Left cardiac atrium (tissue), 4 donors: ENCODE measurements at places on chromosomes 2 and 18.

GRCh38 chr2:144996225-144996795 lies 476.4 kb upstream of the ZEB2 start:
- no peak for DNase-seq

GRCh38 chr2:62826141-62826540 lies 120.6 kb downstream of the EHBP1 start:
- DNase-seq = no peak

DNA sequence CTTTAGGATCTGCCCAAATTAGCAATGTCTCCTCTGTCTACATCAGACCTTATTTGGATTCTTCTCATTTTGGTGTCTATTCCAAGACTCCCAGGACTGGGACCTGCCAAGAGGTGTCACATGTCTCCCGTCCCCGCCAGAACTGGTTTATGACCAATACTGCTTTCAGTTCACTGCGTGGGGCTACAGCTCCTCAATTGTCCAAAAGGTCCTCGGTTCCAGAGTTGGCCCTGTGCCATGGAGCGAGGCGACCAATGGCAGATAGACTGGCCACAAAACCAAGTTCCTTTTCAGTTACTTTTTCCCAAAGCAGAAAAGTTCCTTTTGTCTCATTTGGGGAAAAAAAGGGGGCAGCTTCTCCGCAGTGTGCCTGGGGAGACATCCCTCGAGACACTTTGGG lies 144.1 kb upstream of the ZNF236 start:
- peak; percentile 35 for DNase-seq

GRCh38 chr2:198220763-198221610 lies 416.6 kb downstream of the PLCL1 start:
- DNase-seq = no peak

DNA sequence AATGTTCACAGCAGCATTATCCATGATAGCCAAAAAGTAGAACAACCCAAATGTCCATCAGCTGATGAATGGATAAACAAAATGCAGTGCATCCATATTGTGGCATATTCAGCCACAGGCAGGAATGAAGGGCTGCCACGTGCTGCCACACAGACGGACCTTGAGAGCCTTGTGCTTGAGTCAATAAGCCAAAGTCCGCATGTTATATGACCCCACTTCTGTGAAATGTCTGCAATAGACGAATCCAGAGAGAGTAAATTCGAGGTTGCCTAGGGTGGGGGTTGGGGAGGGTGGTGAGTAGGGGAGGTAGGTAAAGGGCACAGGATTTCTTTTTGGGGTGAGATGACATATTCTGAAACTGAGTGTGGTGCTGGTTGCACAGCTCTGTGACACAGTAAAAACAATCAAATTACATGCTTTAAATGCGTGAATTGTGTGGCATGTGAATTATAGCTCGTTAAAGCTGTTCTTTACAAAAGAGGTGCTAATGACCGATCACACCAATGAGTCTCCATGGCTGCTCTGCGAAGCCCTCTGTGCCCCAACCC lies 38.9 kb upstream of the LDLRAD4 start:
- DNase-seq = no peak

DNA sequence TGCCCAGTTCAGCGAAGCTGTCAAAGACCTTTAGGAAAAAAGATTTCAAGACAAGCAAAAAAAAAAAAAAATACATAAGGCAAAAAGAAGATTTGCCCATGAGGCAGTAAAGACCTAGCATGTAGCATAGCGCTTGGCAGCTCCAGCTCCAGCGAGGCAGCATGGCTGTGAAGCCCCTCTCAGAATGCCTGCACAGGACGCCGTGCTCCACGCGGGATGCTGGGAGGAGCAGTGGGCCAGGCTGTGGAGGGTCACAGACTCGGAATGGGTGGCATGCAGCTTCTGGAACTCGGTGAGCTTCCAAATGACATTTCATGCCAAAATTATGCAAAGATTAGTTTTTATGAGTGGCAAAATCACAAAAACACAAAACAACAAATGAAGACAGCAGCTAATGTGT lies 267.3 kb downstream of the ZNF516 start:
- no peak for DNase-seq

DNA sequence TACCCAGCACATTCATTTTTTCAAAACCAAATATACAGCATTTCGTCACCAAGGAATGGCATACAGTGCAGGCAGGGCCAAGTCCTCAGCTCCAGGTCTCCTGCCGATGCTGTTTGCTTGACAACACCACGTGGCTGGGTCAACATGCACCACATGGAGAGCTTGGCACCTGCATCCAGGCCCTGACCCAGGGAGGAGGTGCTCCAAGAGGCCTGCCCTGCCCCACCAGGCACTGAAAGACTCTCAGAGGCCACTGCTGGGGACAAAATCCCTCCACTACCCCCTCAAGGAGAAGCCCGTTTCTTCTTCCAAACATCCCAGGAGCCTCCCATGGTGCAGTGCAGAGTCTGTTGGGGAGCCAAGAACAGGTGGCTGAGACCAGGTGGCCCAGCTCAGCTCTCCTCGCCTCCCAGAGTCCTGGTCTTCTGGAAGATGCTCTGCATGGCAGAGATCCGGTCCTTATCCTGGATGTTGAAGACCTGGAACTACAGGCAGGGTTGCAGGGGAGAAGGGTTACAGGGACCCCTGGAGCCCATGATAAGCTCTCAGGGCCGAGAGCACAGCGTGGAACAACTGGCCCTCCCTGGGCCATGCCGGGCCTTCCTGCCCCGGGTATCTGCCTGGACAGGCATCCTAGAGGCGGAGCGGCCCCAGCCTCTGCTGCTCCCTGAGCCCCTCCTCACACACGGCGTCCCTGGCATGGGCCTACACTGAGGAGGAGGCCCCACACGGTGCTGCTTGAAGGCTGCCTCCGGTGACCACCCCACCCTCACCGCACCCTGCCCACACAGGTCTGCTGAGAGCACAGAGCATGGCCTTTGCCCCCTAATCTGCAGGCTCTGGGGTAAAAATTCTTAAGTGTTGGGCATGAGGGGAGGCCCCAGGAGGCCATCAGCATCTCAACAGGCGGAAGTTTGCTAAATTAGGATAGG lies 9.0 kb downstream of the MAB21L4 start:
- DNase-seq = peak; percentile 14

GRCh38 chr18:45106331-45106774 lies 425.7 kb downstream of the SETBP1 start:
- DNase-seq = no peak

- peak; percentile 42 for DNase-seq
These were observed 14.3 kb downstream of the PLB1 start for GRCh38 chr2:28510184-28510583.

- no peak for DNase-seq
These were observed 122.9 kb upstream of the ZEB2 start for GRCh38 chr2:144642856-144643255.

DNA sequence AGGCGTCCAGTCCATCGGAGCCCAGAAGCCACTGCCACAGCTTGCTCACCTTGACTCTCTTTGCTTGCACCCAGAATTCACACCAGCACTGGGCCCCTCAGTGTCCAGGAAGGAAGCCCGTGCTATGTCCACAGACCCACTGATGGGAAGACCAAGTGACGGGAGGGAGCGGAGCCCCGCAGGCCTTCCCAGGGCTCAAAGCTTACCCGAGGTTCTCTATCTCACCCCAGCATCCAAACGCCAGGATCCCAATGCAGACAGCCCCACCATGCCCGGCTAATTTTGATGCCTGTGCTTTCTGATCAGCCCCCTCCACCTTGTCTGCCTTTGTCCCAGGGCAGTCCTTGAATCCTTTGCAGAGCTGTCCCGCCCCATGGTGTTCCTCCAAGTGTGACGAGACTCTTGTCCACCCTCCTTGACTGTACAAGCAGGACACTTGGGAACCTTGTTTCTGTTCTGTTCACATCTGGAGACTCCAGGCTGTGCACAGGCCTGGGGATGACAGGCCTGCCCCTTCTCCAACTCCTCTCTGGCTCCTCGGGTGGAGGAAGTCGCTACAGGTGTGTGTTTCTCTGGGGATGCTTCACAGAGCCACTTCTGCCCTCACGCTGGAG lies 12.0 kb downstream of the NPPC start:
- DNase-seq = no peak

- no peak for DNase-seq
These were observed 300.7 kb downstream of the NOL4 start for GRCh38 chr18:33923980-33924379.

DNA sequence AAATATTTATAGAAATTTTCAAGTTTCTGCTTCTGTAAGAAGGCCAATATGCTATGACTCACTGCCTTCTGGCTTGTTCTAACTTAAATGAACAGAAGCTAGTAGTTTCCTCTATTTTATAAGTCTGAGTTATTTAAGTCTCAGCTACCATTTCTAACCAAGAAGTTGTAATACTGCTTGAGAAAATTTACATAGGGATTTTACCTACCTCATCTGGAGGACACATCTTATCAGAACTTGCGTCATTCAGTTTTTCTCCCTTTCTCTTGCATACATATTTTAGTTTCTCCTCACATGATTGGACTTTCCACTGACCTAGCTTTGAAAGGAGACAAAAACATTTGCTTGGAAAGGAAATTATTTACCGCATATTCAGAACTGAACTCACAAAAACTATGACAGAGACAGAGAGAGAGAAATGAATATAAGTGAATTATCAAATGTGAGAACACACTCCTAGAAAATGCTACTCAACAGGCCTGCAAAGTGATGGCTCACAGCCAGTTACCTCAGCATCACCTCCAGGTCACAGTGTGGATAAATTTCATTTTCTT lies 81.1 kb upstream of the CD302 start:
- no peak for DNase-seq

DNA sequence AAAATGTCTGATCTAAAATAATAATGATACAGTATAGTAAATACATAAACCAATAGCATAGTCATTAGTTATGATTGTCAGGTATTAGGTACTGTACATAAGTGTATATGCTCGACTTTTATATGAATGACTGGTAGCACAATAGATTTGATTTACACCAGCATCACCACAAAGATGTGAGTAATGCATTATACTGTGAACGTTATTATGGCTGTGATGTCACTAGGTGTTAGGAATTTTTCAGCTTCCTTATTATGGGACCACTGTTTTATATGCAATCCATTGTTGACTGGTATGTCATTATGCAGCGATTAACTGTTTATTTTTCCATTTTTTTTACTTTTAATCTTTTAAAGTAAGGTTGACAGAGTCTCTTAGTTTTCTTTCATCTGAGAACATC lies 23.7 kb downstream of the ATP9B start:
- DNase-seq = no peak

GRCh38 chr2:31075941-31076590 lies 62.2 kb downstream of the GALNT14 start:
- no peak for DNase-seq

DNA sequence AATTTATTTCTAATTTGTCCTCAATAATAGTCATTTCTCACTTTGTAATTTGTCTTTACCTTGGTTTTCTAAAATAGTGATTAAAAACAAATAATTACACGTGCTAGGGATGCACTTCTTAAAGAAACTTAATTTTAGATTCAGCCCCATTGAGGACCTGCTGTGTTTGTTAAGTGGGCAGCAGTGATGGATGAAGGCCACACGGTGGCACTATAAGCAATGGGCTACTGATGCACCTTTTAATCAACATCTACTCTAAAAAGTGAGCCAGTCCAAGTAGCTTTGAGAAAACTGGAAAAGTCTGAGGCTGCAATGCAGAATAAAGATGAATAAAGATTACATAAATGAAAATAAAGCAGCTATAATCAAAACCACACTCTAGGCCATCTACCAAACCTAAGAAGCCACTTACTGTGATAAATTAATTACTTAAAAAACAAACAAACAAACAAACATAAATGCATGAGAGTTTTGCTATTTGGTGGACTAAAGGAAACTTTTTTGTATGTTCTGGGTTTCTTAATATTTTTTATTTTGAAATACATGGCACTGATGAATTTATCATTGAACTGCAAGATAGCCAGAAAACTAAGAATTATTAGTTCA lies 89.3 kb downstream of the PDE11A start:
- DNase-seq = no peak

GRCh38 chr18:22169889-22170420 lies 566 bp downstream of the GATA6 start:
- DNase-seq = peak; percentile 56

GRCh38 chr2:100818606-100819369 lies 1.2 kb upstream of the NPAS2 start:
- DNase-seq = peak; percentile 73

DNA sequence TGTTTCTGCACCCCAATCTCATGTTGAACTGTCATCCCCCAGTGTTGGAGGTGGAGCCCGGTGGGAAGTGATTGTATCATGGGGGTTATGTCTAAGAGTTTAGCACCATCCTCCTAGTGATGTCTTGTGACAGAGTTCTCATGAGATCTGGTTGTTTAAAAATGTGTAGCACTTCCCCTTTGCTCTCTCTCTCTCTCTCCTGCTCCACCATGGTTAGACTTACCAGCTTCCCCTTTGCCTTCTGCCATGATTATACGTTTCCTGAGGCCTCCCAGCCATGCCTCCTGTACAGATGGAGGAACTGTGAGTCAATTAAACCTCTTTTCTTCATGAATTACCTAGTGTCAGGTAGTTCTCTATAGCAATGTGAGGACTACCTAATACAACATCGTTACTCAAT lies 396.9 kb upstream of the LRATD1 start:
- no peak for DNase-seq

GRCh38 chr2:222892321-222892720 lies 31.5 kb downstream of the ACSL3 start:
- no peak for DNase-seq

DNA sequence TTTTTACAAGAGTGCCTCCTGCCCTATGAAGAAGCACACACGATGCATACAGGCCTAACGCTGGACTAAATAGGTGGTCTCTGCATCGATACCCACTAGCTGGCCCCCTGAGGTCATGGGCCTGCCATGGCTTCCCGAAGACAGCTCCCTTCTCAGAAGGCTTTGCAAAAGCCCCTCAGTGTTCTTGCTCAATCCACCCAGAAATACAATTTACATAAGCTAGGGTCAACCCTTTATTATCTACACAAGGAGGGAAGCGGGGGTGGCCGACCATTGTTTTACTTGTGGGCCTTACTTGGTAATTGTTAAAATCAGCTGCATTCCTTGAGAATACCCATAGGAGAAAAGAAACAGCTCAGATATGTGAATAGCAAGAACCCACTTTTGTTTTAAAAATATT lies 28.5 kb downstream of the UXS1 start:
- no peak for DNase-seq

DNA sequence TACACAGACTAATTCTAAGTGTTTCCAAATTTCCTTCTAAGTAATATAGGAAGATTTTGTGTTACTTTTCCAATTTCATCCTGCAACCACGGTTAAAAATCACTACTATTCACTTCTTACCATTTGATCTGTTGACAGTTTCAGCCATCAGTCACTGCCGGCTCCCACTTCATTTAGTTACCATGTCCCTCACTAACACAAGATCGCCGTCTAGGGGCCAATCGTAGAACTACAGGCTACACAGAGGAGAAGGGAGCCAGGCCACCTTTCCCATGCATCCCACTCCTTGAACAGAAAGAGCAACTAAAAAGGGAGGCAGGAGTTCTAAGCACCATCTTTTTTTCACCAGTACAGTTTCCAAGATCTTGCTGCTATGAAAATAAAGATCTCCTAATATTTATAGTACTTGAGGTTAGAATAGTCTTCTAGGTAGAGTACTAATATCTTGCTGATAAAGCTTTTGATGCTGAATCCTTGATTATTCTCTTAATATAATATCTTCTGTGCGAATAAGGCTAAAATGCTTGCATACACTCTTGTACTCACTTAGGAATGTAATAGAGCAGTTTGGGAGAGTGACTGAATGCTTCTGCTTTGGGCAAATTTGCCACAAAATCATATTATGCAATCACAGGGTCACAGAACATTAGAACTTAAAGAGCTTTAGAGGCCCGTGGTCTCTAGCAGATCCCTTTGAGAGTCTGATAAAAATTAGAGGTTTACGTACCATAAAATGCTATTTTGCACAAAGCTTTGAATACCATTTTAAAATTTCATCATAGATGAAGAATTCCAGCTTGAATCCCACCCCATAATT lies 39.5 kb upstream of the CYP1B1 start:
- DNase-seq = peak; percentile 85

GRCh38 chr2:223060201-223060825 lies 8.3 kb downstream of the KCNE4 start:
- no peak for DNase-seq
